ENCODE measurements at places on chromosomes 13 and 19. TPM values are rescaled to one million over a fixed set of nuclear protein-coding genes. Genes with fewer than 3 reads are reported as not detected.

- DNase-seq: no peak
Measured at GRCh38 chr13:105972811-105973590, 562.5 kb downstream of the EFNB2 start.

DNA sequence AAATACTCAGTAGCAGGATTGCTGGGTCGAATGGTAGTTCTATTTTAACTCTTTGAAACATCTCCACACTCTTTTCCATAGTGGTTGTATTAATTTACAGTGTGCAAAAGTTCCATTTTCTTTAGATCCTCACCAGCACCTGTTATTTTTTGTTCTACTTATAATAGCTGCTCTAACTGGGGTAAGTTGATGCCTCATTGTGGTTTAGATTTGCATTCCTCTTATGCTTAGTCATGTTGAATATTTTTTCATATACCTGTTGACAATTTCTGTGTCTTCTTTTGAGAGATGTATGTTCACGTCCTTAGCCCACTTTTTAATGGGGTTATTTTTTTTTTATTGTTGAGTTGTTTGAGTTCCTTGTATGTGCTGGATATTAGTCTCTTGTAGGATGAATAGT is 144.6 kb downstream of the NBEA start:
- DNase-seq: no peak

The PEAK3 gene
- polyA plus RNA-seq: not detected

The CDC37 gene
- 208 TPM for polyA plus RNA-seq

The TRIM28 gene
- polyA plus RNA-seq: 147 TPM

- no peak for DNase-seq
Measured at GRCh38 chr19:41363371-41363752, 587 bp downstream of the B9D2 start.

The SYNGR4 gene
- not detected for polyA plus RNA-seq

The CFAP97D2 gene
- polyA plus RNA-seq: not detected

- peak; percentile 54 for DNase-seq
Measured at GRCh38 chr19:56942756-56943155, 102.2 kb upstream of the PEG3 start.

DNA sequence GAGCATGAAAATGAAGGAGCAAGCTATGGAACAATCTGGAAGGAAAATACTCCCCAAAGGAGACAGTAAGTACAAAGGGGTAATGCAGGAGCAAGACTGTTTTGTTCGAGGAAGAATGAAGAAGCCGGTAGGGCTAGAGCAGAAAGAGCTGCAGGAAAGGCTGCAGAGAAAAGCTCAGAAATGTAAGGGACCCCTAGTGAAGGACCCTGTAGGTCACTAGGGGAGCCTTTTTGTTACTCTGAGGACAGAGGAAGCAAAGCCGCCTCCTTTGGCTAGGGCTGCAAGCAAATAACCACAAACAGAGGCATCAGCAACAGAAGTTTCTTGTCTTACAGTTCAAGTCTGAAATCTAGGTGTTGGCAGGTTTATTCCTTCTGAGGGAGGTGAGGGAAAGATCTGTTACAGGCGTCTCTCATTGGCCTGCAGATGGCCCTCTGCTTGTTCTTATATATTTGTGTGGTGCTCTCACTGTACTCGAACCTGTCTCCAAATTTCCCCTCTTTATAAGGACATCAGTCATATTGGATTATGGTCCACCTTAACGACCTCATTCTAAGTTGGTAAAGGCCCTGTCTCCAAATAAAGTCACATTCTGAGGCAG is 362.3 kb downstream of the COG6 start:
- DNase-seq: no peak

The ZNF578 gene
- 0.10 TPM for polyA plus RNA-seq

GRCh38 chr13:83221813-83222241 is 660.4 kb downstream of the SLITRK1 start:
- no peak for DNase-seq

DNA sequence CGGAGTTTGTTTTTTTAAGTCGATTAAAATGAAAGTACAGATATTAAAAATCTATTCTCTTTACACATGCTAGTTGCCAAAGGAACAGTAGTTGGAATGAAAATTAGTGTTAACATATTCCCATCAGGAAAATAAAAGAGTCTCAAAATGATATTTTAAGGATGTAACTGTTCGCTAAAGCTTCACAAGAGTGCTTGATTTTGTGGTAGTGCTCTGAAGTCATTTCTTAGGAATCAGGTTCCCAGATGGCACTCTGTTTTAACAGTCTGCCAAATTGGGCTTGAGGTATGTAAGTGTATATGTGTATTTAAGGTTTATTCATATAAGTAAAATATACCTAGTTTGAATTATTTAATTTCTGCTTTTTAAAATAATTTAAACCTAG is 128.8 kb downstream of the LMO7 start:
- DNase-seq: no peak

The ZNF439 gene
- polyA plus RNA-seq: 0.17 TPM

All from psoas muscle (tissue), 8 donors.